Bone marrow (tissue), 2 donors: ENCODE measurements at places on chromosomes 1 and 21.

- DNase-seq = no peak
Observed at GRCh38 chr1:16218014-16218673, 5.7 kb upstream of the ARHGEF19 start.

DNA sequence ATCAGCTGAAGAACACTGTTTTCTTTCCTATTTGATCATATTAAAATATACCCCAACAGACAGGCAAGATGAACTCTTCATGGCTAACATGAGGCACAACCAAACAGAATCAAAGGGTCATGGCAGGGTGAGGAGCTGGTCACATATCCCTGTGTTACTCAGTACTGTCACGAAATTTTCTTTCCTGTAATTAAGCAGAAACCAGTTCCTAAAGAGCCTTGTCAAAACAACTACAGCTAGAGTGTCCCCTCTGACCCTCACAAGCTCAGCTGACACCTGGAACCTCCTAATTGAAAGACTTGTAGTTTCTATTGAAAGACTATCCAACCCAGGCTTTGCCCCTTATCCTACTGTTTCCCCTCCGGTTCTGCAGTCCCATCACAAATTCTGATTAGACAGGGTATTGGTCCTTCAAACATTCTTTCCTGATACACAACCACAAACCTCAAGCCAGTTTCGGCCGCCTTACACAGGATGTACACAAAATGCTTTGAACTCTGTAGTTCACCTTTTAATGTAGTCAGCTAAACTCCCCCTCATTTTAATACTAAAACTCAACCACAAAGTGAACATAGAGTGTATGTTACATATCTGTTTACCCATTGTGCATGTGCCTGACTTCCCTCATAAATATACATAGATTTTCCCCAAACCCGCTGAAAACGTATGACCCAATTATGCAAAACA is 651.9 kb downstream of the MRPL39 start:
- no peak for DNase-seq

DNA sequence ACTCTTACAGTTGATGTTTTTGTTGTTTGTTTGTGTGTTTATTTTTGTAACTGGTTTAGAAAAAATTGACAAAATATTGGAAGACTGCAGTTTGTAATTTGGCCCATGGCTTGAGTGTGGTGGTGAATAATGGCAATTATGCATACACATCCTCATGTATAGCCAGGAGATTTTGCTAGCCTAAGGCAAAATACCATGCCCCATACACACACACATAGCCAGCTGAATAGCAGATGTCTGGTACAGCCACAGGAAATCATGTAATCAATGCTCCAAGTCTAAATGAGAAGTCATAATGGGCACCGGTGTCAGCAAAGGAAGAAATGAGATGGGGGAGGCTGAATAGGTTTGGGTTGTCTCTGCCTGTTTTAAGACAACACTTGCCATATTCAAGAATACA is 135.2 kb upstream of the COA6 start:
- no peak for DNase-seq

DNA sequence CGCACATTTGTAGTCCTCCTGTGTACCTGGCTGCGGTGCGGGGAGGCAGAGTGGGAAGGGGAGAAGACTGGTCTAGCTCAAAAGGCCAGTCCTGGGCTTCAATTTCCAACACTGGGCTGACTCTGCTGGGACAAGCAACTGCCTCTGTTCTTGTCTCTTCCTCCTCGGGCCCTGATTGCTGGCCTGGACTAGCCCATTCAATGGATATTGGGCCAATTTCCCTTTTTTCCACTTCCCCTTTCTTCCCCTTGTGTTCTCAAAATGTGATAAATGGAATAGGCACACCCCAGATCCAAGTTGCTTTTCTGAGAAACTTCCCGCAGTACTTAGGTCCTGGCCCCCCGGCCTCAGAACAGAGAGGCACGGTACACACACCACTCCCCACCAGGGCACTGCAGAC is 48.2 kb downstream of the SPSB1 start:
- no peak for DNase-seq

DNA sequence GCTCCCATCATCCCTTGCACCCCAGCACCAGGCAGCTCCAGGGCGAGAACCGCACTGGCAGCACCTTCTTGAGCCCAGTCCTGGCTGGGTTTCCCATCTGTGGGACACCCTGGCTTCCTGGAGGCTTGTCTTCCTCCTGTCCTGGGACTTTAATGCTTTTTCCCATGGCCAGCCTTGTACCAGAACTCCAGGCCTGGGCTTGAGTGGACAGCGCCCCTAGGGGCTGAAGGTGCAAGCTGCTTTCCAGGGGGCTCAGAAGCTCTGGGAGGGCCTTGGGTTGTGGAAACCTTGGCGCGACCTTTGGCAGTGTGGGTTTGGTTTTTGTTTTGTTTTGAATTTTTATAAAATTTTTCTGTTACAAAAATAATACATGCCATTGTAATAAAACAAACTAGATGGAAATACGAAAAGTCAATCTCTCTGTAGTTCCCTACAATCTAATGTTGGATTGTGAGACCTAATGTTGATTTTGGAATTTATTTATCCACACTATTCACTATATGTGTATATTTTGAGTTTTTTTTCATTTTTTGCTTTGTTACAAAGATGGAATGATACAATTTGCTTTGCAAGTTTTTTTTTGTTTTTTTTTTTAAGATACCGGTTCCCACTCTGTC is 33.8 kb upstream of the RPL11 start:
- no peak for DNase-seq

GRCh38 chr1:41919764-41920397 is 1.2 kb upstream of the HIVEP3 start:
- DNase-seq = no peak

DNA sequence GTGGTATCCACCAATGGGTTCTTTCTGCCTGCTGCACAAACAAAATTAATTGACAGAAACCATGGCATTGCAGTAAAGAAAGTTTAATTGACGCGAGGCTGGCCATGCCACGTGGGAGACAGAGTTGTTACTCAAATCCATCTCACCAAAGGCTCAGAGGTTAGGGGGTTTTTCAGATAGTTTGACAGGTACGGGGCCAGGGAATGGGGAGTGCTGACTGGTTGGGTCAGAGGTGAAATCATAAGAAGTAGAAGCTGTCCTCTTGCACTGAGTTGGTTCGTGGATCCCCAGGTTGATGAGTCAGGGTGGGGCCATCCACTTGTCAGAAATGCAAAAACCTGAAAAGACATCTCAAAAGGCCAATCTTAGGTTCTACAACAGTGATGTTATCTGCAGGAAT is 941 bp upstream of the TBCE start:
- no peak for DNase-seq
